ENCODE measurements at places on chromosomes 1 and 21. TPM values are rescaled to one million over a fixed set of nuclear protein-coding genes. Genes with fewer than 3 reads are reported as not detected.

The RYR2 gene
- total RNA-seq = 2.9 TPM

DNA sequence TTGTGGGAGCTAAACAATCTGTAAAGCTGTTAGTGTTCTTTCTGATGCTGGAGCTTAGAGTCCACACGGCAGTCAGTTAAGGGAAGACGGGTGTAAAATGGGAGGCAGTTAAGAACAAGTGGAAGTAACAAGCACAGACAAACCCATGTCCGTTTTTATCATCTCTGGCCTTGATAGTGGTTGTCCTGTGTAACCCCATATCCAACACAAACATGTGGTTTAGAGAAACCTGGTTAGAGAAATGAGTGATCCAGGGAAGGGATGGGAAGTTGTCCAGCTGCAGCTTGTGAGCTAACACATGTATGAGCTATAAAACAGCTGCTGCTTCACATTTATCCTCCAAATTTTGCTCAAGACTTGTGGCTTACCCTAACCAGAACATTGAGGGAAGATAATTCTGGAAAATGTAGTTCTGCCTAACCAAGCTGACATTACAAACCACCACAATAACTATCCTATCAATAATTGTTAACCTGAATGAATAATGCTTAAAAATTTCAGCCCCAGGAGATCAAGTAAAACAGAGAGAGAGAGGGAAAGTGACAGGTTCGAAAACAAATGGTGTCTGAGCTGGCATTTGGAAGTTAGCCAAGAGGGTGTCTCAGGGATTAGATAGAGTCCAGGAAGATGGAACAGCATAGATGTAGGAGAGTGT, 10.6 kb upstream of the C1orf162 start:
- H3K4me1 ChIP-seq = no peaks in the 10 kb centered on the region
- peak; percentile 82 for DNase-seq
- no peak overlapping the region for H3K27ac ChIP-seq
- no peak overlapping the region for H3K4me3 ChIP-seq

DNA sequence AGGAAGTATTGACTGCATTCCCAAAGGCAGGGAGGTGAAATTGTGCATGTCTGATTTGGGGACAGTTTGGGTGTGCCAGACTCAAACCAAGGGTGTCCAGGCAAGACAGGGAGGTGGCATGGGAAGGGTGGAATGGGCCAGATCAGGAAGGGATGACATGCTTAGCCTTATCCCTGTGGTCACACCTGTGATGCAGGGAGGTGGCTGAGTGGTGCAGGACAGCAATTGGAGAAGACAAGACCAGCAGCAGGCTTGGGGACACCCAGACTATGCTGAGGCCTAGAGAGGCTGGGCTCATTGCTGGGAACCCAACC, 4.0 kb downstream of the FOXO6 start:
- no peak overlapping the region for H3K4me3 ChIP-seq
- H3K27me3 ChIP-seq = no peaks in the 10 kb centered on the region
- H3K36me3 ChIP-seq = no peaks in the 10 kb centered on the region
- peak overlapping the region; percentile 1 for H3K27ac ChIP-seq
- no peaks in the 10 kb centered on the region for H3K4me1 ChIP-seq

The C1orf116 gene
- total RNA-seq = 123 TPM

DNA sequence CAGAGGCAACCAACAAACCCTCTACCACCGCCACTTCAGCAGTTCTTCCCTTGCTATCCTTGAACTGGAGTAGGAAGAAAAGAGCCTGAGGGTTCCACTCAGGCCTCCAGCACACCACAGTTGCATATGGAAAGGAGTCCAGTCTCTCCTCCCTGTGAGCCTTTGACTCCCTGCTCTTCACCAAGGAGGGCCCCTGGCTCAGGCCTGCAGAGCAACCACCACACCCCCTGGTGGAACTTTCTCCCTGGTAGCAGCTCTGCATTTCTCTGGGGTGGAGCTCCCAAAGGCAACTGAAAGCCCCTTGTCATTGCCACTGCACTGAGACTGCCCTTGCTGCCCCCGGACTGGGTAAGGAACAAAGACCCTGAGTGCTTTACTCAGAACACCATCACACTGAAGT, 1021.5 kb upstream of the ADGRL2 start:
- H3K36me3 ChIP-seq = no peaks in the 10 kb centered on the region
- DNase-seq = no peak
- no peaks in the 10 kb centered on the region for H3K27me3 ChIP-seq
- H3K4me1 ChIP-seq = no peaks in the 10 kb centered on the region
- H3K4me3 ChIP-seq = peak overlapping the region; percentile 3

DNA sequence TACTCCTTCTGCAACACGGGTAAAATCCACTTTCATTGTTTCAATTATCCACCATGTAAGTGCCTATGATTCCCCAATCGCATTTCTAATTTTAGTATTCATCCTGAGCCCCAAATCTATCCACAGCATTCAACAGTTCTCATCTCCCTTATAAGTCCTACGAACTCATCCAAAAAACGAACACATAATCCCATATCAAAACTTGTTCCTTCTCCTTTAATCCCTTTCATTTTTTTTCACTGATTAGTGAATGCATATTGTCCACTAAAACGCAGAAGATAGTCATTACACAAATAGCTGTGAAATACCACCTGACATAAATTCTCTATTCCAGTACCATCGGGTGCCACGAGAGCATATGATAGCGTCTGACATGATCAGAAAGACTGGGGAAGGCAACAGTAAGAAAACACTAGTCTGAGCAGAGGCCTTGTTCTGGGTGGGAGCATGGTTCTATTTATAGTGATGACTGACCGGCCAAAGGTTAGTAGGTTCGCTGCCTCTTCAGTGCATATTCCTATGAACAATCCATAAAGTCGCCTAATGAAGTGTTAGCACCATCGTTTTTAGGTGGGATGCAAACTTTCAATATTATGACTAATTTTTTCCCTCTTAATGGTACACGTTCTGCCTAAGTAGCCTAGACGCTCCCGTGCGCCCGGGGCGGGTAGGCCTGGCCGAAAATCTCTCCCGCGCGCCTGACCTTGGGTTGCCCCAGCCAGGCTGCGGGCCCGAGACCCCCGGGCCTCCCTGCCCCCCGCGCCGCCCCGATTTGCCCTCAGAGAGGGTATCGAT, 648 bp downstream of the ATP5PF start:
- peak overlapping the region; percentile 95 for H3K27ac ChIP-seq
- no peaks in the 10 kb centered on the region for H3K27me3 ChIP-seq
- DNase-seq = peak; percentile 38
- H3K4me1 ChIP-seq = peaks cover 24% of the 10 kb centered on the region
- peak overlapping the region; percentile 88 for H3K4me3 ChIP-seq
- peaks cover 6% of the 10 kb centered on the region for H3K36me3 ChIP-seq

GRCh38 chr1:54872036-54872331, 15.0 kb downstream of the DHCR24 start:
- no peak for DNase-seq
- no peaks in the 10 kb centered on the region for H3K27me3 ChIP-seq
- H3K4me3 ChIP-seq = no peak overlapping the region
- peaks cover 37% of the 10 kb centered on the region for H3K36me3 ChIP-seq
- peaks cover 11% of the 10 kb centered on the region for H3K4me1 ChIP-seq
- H3K27ac ChIP-seq = no peak overlapping the region

The KCNE1 gene
- 6.5 TPM for total RNA-seq

GRCh38 chr1:155035936-155036335, 2.3 kb downstream of the DCST1 start:
- H3K27ac ChIP-seq = no peak overlapping the region
- H3K36me3 ChIP-seq = no peaks in the 10 kb centered on the region
- no peak overlapping the region for H3K4me3 ChIP-seq
- no peak for DNase-seq

The RBP7 gene
- total RNA-seq = 2.1 TPM

The ZNF695 gene
- total RNA-seq = 0.61 TPM

GRCh38 chr1:243343970-243344937, 88.4 kb downstream of the SDCCAG8 start:
- H3K36me3 ChIP-seq = no peaks in the 10 kb centered on the region
- no peaks in the 10 kb centered on the region for H3K4me1 ChIP-seq
- peak; percentile 52 for DNase-seq
- H3K4me3 ChIP-seq = no peak overlapping the region
- H3K27me3 ChIP-seq = no peaks in the 10 kb centered on the region

The AKNAD1 gene
- not detected for total RNA-seq

The VAV3 gene
- total RNA-seq = 7.2 TPM

The RGS8 gene
- total RNA-seq = 0.03 TPM

The BEND5 gene
- 10.1 TPM for total RNA-seq

The SELENBP1 gene
- total RNA-seq = 195 TPM

DNA sequence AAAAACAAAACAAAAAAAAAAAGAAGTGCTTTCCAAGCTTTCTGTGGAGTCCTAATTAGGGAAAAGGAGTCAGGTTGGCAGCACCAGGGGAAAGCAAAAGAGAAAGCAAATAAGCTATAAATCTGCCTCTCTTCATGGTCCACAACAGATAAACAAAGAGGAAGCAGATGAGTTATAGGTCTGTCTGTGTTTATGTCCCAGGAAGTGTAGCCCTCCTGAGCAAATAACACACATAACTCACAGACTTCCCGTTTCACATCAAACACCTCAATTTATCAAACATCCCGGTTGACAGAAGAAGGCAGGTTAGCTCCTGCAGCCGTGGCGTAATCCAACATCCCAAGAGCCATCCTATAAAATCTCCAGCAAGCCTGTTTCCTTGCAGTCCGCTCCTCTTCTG, 5.6 kb upstream of the SLC2A5 start:
- H3K4me3 ChIP-seq = no peak overlapping the region
- H3K27me3 ChIP-seq = no peaks in the 10 kb centered on the region
- no peaks in the 10 kb centered on the region for H3K4me1 ChIP-seq

The NTMT2 gene
- total RNA-seq = not detected

DNA sequence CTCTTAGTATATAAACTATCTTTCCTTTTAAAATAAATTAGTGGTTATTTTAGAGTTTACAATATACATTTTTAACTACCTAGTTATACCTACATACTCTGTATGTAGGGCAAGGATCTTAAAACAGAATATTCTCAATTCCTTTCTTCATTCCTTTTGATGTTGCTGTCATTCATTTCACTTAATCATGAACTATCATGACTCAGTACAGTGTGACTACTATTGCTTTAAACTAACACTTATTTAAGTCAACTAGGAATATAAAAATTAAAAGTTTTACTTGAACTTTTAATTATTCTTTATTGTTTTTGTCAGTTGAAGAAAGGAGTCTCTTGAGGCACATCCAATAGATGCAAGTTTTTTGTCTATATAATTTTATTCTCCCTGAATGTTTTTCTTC, 726.4 kb downstream of the BRINP3 start:
- DNase-seq = no peak
- H3K27ac ChIP-seq = no peak overlapping the region
- no peak overlapping the region for H3K4me3 ChIP-seq
- H3K4me1 ChIP-seq = peaks cover 9% of the 10 kb centered on the region
- no peaks in the 10 kb centered on the region for H3K27me3 ChIP-seq

- H3K27me3 ChIP-seq = no peaks in the 10 kb centered on the region
- DNase-seq = peak; percentile 46
- no peak overlapping the region for H3K4me3 ChIP-seq
- H3K36me3 ChIP-seq = no peaks in the 10 kb centered on the region
- H3K4me1 ChIP-seq = peaks cover 3% of the 10 kb centered on the region
Measured at GRCh38 chr1:36400825-36401601, 3.3 kb upstream of the LSM10 start.

The RAP1GAP gene
- total RNA-seq = 14.6 TPM

DNA sequence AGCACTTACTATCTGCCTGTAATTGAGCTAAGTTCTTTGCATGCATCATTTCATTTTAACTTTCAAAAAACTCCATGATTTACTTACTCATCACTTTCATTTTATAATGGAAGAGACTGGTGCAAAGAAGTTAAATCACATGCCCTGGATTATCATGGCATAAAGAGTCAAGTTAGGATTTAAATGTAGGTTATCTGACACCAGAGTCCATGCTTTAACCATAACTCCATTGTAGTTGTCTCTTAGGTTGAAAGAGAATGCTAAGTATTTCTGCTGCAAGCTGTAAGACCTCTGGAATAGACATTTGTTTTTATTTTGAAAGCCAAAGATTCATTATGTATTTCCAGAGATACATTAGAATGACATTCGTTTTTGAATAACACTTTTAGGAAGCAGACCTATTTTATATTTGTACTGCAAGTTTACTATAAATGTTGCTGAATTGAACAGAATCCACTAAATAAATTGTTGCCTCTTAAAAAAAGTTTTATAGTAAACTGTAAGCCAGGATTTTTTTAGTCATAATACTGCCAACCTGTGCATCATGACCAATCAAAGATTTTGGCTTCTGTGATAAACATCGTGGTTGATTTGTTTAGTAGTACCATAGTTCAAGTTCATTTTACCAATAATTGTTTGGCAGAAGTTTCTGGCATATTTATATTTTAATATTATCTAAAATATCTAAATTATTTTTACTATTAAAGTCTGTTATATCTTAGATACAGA, 26.1 kb downstream of the CFH start:
- H3K27ac ChIP-seq = no peak overlapping the region
- H3K4me1 ChIP-seq = no peaks in the 10 kb centered on the region
- H3K4me3 ChIP-seq = no peak overlapping the region

GRCh38 chr1:218705391-218705790, 360.3 kb downstream of the TGFB2 start:
- no peaks in the 10 kb centered on the region for H3K27me3 ChIP-seq
- no peaks in the 10 kb centered on the region for H3K4me1 ChIP-seq
- no peak overlapping the region for H3K27ac ChIP-seq
- H3K36me3 ChIP-seq = no peaks in the 10 kb centered on the region

- H3K27me3 ChIP-seq = no peaks in the 10 kb centered on the region
- H3K4me1 ChIP-seq = peaks cover 7% of the 10 kb centered on the region
- H3K36me3 ChIP-seq = no peaks in the 10 kb centered on the region
- peak overlapping the region; percentile 61 for H3K27ac ChIP-seq
- H3K4me3 ChIP-seq = no peak overlapping the region
- peak; percentile 62 for DNase-seq
Measured at GRCh38 chr1:85612704-85613361, 32.3 kb downstream of the CCN1 start.

The FBXO2 gene
- 0.20 TPM for total RNA-seq

GRCh38 chr1:208158640-208159554, 85.3 kb downstream of the PLXNA2 start:
- no peaks in the 10 kb centered on the region for H3K36me3 ChIP-seq
- peak overlapping the region; percentile 59 for H3K27ac ChIP-seq
- DNase-seq = peak; percentile 51
- H3K27me3 ChIP-seq = no peaks in the 10 kb centered on the region

DNA sequence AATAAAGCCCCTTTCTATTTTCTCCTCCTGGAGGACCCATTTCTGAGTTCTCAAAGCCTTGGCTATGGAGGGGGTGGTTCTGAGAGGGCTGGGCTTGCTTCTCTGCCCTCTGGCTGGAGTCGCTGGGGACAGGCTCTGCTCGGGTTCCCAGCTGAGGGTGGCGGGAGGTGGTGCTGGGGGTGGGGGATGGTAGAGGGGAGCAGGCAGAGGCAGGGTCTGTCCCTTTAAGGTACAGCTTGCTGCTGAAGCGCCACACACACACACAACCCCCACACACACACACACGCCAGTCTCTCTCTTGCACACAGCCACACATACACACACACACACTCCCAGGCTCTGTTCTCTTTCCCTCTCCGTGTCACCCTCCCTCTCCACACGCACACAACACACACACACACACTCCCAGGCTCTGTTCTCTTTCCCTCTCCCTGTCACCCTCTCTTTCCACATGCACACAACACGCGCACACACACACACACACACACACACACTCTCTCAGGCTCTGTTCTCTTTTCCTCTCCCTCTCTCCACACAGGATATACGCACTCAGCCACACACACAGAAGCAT, 69.8 kb upstream of the SSBP3 start:
- H3K27me3 ChIP-seq = no peaks in the 10 kb centered on the region
- peak; percentile 83 for DNase-seq
- H3K4me1 ChIP-seq = peaks cover 12% of the 10 kb centered on the region
- no peak overlapping the region for H3K27ac ChIP-seq
- H3K4me3 ChIP-seq = no peak overlapping the region
- no peaks in the 10 kb centered on the region for H3K36me3 ChIP-seq

- H3K27me3 ChIP-seq = no peaks in the 10 kb centered on the region
- no peaks in the 10 kb centered on the region for H3K4me1 ChIP-seq
- no peak for DNase-seq
- H3K27ac ChIP-seq = no peak overlapping the region
- H3K4me3 ChIP-seq = no peak overlapping the region
- H3K36me3 ChIP-seq = no peaks in the 10 kb centered on the region
Measured at GRCh38 chr1:194908643-194909042, 1699.6 kb downstream of the KCNT2 start.

The KLF17 gene
- not detected for total RNA-seq
